ENCODE measurements at places on chromosomes 12 and 14.

DNA sequence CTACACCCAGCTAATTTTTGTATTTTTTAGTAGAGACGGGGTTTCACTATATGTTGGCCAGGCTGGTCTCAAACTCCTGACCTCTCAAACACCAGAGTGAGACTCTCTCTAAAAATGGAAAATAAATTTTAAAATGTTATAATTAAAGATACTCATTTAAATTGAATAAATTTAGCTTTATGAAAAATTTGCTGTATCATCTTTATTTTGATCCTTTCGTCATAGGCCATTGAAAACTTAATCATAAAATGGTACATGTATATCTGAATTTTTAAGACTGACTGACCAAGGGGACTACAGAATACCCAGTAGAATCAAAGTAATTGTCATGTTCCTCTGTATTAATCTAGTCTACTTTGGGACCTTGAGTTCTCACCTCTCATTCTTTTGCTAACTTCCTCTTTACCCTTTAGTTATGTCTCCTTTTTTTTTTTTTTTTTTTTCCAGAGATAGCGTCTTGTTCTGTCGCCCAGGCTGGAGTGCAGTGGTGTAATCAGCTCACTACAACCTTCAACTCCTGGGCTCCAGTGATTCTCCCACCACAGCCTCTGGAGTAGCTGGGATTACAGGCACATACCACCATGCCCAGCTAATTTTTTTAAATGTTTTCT is 9.5 kb downstream of the RAB5B start:
- DNase-seq = no peak

GRCh38 chr14:93263416-93263815 is 56.4 kb downstream of the UBR7 start:
- DNase-seq = no peak

GRCh38 chr14:58296726-58297125 is 1.6 kb upstream of the ARID4A start:
- DNase-seq = no peak

GRCh38 chr14:96170961-96171592 is 33.6 kb upstream of the BDKRB2 start:
- DNase-seq = no peak

GRCh38 chr12:49974677-49975317 is 2.0 kb downstream of the AQP6 start:
- no peak for DNase-seq

DNA sequence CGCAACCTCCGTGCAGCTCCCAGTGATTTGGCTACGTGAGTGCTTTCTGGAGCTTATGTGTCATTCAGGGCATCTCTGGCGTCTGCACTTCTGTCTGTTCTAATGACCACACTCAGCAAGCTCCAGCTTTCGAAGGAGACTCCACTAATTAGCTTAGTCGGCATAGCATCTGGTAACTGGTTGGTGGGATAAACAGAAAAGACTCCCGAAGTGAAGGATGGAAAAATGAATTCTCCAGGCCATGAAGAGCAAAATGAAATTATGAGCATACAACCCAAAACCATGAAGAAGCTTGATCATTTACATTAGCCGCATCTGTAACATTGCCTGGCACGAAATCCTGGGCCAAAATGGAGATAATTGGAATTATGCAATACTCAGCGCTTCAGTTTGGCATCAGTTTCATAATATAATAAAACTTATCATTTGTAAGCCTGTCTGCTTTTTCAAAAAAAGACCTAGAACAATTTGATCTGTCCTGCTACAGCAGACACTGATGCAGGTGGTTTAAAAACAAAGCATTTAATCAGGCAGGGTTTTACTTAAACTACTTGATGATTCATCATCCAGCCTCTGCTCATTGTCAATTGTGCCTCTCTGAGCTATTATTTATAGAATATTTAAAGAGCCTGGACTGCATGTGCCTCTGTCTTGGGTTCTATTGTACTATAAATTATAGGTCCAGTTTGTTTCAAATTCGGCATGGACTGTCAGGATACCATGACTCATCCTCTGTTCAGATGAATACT is 87.4 kb downstream of the SYT1 start:
- DNase-seq = no peak

DNA sequence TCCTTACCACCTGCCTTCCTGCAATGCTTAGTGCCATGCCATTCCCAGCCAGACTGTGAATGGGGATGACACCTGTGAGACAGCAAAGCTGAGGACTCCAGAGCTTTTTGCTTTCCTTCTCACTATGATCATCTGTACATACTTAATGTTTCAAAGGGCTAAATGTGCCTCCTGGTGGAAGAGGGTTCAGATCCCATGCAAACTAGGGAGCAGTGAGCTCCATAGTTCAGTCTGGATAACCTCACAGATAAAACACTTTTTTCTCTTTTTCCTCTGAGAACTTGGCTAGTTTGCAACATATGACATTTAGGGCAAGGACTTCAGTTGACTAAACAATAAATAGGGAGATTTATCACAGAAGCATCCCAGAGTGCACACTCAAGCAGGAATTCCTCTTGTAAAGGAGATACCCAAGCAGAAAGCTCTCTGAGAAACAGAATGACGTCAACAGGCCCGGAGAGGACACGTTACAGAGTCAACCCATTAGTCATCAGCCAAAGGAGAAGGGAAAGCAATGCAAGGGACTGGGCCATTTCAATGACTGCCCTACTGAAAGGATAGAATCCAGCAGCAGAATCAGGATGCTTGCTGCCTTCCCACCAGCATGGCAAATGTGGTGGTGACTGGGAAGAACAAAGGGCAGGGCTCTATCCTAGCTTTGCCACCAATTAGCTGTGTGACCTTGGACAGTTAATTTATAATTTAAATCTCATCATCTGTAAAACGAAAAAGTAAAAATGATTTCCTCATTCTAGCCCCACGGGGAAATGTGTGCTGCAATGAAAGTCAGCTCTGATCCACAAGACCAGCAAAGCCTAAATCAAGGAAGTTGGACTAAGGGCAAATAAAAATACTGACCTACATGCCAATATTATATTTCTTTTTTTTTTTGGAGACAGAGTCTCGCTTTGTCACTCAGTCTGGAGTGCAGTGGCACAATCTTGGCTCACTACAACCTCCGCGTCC is 80.8 kb upstream of the ACTN1 start:
- DNase-seq = no peak

GRCh38 chr12:57551637-57552305 is 1.9 kb downstream of the KIF5A start:
- DNase-seq = no peak

DNA sequence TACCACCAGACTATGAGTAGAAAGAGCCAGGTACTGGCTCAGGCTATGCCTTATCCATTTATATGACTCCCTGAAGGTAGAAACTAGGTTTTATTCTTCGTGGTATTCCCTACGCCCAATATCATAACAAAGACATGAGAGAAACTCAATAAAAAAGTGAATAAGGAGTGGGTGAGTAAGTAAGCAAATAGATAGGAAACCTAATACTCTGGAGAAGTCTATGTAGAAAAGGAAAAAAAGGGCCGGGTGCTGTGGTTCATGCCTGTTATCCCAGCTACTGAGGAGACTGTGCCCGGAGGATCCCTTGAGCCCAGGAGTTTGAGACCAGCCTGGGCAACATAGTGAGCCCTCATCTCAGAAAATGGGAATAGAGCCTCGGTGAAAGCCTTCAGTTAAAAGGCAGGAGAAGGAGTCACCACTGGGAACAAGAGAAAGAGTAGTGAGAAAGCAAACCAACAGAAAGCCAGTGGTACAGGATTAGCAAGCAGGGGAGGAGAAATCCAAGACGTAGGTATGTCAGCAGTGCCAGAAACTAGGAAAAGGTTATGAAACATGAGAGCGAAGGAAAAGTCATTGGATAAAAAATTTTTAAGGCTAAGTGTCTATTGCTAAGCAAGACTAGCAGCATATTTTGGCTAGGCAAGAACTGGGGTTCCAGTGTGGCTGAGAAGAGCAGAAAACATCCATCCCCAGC is 6.0 kb upstream of the OR6J1 start:
- no peak for DNase-seq

GRCh38 chr12:45575417-45575816 is 154.1 kb upstream of the ARID2 start:
- no peak for DNase-seq

GRCh38 chr12:25771041-25771440 is 187.4 kb upstream of the RASSF8 start:
- no peak for DNase-seq

DNA sequence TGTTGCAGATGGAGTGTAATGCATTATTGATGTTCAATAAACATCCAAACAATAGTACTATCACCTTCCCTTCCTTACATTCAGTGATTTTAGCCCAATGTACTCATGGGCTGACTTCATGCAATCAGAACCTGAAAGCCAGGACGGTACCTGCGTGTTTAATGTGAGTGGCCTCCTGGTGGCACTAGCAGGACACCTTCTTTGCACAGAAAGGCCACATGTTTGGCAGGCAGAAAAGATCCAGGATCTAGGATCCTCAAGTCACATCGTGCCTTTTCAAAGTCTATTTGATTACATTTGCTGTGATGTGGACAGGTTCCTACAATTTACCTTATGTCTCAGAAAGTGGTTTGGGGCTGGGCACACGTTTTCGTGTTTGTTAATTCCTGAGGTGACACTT is 82.9 kb downstream of the NEDD1 start:
- no peak for DNase-seq

GRCh38 chr14:32377046-32377646 is 48.0 kb downstream of the AKAP6 start:
- no peak for DNase-seq

DNA sequence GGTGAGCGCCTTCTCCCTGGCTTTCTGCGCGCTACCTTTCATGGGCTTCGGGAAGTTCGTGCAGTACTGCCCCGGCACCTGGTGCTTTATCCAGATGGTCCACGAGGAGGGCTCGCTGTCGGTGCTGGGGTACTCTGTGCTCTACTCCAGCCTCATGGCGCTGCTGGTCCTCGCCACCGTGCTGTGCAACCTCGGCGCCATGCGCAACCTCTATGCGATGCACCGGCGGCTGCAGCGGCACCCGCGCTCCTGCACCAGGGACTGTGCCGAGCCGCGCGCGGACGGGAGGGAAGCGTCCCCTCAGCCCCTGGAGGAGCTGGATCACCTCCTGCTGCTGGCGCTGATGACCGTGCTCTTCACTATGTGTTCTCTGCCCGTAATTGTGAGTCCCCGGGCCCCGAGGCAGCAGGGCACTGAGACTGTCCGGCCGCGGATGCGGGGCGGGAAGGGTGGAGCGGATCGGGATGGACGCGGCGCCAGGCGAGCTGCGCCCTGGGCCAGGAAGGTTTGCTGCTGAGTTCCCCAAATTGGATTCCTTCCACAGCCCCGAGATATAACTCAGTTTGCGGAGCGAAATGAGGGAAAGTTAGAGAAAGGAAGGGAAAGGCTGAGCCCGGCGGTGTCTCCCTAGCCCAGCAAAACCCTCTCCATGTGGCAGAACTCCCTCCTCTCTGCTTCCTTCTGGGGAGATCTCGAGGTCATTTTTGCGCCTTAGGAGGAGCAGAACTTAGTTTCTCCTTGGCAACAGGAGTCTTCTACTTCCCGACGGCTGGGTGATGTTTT is 972 bp downstream of the PTGDR start:
- no peak for DNase-seq

DNA sequence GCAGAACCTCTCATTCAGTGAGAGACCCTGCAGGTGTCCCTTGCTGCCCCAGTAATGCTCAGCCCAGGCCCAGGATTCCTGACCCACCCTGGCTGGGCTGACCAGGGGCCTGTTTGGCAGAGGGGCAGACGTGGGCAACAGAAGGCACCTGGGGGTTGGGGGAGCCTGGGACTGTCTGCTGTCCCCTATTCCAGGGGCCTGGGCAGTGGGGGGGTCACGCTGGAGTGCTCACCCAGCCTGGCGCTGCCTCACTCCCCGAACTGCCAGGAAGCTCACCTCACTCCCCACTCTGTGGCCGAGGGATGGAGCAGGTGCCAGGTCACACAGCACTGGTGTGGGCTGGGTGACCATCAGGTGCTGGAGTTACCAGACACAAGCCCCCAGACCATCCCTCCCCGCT is 22.6 kb upstream of the NUDT14 start:
- DNase-seq = no peak

- no peak for DNase-seq
These were observed 29.1 kb downstream of the GPR65 start for GRCh38 chr14:88034076-88034475.

- DNase-seq = no peak
These were observed 32.6 kb upstream of the MAX start for GRCh38 chr14:65134651-65135579.

GRCh38 chr12:65798918-65799317 is 25.4 kb upstream of the HMGA2 start:
- no peak for DNase-seq
